ENCODE measurements at places on chromosomes 7 and 10. TPM values are rescaled to one million over a fixed set of nuclear protein-coding genes. Genes with fewer than 3 reads are reported as not detected.

DNA sequence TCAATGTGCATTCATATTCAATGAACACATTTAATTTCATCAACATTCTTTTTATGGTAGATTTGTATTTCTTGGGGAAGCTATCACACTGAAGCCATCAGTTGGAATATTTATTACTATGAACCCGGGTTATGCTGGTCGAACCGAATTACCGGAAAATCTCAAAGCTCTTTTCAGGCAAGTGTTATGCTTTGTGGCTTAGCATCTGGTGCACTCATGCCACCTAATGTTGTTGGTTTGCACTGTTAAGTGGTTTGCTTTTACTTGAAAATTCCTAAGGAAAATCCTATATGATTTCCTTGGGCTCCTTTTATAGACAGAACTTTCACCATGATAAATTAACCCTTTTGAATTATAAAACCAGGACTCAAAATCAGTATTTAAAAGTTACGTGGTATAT, 147.9 kb downstream of the DNAH11 start:
- no peak for DNase-seq

SAP25 gene
- 4.9 TPM for total RNA-seq

- DNase-seq = no peak
These were observed 169.9 kb downstream of the KCND2 start for GRCh38 chr7:120442838-120443237.

DNA sequence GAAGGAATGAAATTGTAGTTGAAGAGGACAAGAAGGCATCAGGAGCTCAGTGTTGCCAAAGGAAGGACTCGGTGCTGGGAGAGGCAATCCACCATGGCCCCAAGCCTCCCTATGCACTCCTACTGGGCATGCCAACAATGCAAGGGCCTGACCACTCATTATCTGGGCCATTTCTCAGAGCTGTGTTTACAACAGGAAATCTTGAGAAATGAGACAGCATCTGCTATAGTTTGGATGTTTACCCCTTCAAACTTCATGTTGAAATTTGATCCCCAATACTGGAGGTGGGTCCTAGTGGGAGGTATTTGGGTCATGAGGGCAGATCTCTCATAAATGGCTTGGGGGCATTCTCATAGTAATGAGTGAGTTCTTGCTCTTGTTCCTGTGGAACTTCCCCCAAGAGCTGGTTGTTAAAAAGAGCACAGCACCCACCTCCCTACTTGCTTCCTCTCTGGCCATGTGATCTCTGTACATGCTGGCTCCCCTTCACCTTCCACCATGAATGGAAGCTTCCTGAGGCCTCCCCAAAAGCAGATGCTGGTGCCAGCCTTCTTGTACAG, 50.8 kb upstream of the AOAH start:
- DNase-seq = no peak

GRCh38 chr7:73899731-73900142, 38.8 kb downstream of the TMEM270 start:
- no peak for DNase-seq

- no peak for DNase-seq
These were observed 576.0 kb upstream of the C7orf33 start for GRCh38 chr7:148014541-148014940.
